ENCODE measurements at places on chromosomes 4 and X.

GRCh38 chr4:83112678-83113428 is 1.7 kb downstream of the PLAC8 start:
- DNase-seq = no peak

- no peak for DNase-seq
Measured at GRCh38 chrX:8430444-8430843, 34.2 kb upstream of the VCX3B start.

DNA sequence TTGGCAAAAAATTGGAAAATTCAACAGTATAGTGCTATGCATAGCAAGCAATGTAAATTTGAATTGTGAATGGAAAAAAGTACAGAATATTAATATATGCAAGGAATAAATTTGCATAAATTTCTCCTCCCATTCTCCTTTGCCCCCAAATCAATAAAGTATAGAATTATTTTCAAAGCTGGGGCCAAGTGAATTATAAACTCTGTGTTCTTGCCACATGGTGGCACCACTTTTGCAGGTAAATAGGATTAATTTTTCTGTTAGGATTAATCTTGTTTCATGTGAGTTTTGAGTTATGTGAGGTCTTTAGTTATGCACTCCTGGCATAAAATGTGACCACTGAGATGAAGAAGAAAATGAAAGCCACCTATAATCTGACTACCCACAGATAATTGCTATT is 19.9 kb downstream of the COPS4 start:
- no peak for DNase-seq

DNA sequence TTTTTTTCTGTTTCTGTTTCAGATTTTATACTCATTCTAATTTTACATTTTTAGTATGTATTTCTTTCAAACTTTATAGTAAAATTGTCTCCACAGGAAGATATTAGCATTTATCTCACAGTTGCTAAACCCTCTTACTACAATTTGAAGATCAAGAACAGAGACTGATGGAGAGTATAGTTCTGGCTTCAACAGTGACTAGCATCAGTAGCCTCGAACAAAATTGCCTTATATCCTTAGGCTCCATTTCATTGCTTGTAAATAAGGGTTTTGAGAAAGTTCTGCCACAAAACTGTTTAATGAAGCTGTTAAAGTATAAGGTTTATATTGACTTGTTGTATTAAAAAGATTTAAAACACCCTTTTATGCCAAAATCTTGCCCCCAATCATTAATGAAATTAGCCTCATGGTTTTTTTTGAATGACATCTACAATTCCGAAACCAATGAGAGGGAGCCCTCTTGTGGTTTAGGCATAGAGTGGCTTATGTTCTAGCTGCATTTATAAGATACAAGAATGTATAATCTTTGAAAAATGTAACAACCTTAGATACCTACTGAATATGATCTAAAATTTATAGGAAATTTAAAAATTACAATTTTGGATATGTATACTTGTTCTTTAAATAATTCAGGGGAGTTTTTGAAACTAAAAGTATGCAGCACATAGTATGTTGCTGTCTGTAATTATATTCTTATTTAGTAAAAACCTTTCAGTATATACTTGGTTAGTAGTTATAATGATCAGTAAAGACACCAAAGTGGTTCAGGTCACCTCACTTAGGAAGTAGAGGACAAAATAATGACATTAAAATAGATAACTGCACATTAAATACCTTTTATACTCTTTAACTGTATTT is 109.8 kb upstream of the HPGD start:
- DNase-seq = no peak

DNA sequence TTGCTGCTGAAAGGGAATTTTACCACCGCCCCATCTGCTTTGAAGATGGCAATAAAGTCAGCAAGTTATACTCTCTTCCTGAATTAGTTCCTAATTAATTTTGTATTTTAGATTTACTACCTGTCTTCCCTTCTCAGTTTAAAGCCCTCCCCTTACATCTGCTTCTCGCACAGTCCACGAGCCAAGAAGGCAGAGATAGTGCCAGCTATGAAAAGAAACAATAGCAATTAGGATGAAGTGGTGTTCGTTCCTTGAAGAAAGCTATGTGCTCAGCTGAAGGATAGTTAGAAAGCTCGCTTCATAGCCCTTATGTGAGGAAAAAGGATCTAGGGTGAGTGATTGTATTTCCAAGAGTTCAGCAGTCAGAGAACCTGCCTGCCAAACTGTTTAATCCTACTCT is 1678.8 kb upstream of the TENM3 start:
- no peak for DNase-seq

- no peak for DNase-seq
Measured at GRCh38 chr4:78362310-78362709, 189.3 kb upstream of the ANXA3 start.

- DNase-seq = no peak
Measured at GRCh38 chr4:123649250-123649644, 252.7 kb downstream of the SPRY1 start.

DNA sequence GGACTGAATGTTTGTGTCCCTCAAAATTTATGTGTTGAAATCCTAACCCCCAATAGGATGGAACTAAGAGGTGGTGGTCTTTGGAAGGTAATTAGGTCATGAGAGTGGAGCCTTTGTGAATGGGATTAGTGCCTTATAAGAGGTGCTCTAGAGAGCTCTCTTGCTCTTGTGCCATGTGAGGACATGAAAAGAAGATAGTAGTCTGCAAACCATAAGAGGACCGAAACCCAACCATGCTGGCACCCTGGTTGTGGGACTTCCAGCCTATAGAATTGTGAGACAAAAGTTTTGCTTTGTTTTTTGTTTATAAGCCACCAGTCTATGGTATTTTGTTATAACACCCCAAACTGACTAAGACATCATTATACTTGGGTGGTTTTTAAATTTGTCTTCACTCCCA is 417.1 kb downstream of the ANKRD50 start:
- DNase-seq = no peak

DNA sequence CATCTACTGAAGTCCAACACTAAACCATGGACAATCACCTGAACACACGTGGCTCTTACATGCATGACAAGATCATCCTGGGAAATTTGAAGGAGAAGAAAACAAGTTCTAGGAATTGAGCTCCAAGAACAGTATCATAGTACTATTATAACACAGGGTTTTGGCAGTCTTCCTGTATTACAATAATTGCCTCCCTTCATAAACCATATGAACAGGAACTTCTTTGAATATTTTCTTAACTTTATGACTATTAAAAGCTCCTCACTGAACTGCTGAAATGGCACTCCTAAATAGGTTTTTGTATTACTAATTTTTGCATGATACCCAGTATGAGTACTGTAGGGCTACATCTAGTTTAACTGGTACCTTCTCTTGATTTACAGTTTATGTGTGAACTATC is 130.0 kb downstream of the ZAR1 start:
- no peak for DNase-seq

- DNase-seq = no peak
Measured at GRCh38 chr4:110344165-110344564, 131.8 kb upstream of the ENPEP start.

- DNase-seq = no peak
Measured at GRCh38 chr4:1277667-1278665, 11.7 kb upstream of the MAEA start.

GRCh38 chr4:116361790-116362189 is 723.6 kb downstream of the TRAM1L1 start:
- DNase-seq = no peak

- DNase-seq = no peak
Measured at GRCh38 chr4:38223306-38223705, 263.1 kb downstream of the PTTG2 start.

GRCh38 chrX:106263817-106264216 is 95.7 kb downstream of the PWWP3B start:
- no peak for DNase-seq

DNA sequence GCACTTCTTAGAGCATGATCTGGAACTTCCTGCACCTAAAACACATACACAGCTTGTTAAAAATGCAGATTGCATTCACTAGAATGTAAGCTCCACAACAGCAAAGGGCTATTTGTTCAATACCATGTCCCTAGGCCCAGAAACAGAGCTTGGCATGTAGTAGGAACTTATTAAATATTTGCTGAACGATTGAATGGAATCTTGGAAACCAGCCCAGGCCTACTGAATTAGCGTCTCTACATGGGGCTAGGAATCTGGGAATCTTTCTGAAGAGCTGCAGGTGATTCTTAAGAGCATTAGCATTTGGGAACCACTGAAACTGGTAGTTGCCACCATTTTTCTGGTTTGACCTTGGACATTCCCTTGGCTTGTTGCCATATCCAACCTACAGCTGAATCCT is 234.1 kb downstream of the STIM2 start:
- DNase-seq = no peak

DNA sequence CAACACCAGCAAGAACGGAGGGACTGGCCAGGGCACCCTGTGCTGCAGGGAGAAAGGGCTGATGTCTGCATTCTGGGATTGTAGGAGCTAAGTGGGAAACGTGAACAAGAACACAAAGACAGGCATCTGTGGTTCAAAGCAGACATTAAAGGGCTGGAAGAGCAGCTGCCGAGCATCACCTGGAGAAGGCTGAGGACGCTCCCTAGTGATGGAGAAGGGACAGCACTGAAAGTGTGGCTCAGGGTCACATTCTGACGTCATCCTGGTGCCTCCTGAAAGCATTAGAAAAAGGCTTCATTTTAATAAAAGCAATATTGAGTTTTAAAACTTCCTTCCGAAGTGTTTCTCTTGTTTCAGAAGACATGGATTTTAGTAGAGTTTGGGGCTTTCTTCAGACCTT is 62.3 kb downstream of the CLDN22 start:
- DNase-seq = no peak

DNA sequence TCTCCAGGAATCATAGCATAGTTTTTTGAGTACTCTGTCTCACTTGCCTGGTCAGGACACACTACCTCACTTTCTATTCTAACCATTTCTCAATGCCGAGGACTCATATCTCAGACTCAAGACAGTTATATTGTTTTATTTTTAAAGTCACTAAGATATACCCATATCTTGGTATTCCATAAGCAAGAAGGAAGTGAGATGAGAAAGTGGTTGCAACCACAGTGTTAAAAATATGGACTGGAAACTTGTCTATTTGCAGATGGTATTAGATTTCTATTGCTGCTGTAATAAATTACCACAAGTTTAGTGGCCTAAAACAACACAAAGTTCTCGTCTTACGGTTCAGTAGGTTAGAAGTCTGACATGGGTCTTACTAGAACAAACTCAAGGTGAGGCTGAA is 344.8 kb upstream of the MAGEB2 start:
- no peak for DNase-seq

DNA sequence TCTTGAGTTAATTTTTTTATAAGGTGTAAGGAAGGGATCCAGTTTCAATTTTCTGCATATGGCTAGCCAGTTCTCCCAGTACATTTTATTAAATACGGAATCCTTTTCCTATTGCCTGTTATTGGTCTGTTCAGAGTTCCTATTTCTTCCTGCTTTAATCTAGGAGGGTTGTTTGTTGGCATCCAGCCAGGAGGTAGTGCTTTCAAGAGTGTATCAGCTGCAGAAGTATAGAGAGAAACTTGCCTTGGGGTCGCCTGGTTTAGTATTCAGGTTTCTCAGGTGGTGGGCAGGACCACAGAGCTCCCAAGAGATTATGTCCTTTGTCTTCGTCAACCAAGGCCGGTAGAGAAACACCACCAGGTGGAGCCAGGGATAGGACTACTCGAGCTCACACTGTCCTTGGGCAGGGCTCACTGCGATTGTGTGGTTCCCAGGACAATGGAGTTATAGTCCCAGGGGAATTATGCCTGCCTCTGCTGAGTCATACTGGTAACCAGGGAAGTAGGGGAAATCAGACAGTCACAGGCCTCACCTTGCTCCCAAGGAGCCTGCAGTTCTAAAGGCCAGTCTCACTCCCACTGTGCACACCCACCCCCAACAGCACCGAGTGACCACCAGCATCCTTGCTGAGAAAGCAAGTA is 168.1 kb downstream of the VSIG4 start:
- DNase-seq = no peak

GRCh38 chr4:81684352-81684751 is 212.6 kb upstream of the RASGEF1B start:
- no peak for DNase-seq

GRCh38 chr4:55312489-55313101 is 33.4 kb upstream of the SRD5A3 start:
- no peak for DNase-seq

DNA sequence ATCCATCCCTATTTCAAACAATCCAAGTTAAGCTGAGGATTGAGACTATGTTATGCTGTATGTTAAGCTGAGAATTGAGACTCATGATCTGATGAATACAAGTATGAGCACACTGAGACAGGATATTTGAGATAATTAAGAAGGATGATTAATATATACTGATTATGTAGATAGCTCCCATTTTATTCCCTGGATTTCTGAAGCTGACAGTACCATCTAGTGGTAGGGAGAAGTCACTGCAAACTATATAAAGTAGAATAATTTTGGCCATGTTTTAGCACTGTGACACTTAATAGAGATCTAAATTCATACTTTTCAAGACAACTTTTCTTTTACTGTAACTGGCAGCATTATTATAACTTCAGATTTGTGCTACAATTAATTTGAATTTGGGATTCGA is 63.8 kb upstream of the HPRT1 start:
- DNase-seq = no peak

DNA sequence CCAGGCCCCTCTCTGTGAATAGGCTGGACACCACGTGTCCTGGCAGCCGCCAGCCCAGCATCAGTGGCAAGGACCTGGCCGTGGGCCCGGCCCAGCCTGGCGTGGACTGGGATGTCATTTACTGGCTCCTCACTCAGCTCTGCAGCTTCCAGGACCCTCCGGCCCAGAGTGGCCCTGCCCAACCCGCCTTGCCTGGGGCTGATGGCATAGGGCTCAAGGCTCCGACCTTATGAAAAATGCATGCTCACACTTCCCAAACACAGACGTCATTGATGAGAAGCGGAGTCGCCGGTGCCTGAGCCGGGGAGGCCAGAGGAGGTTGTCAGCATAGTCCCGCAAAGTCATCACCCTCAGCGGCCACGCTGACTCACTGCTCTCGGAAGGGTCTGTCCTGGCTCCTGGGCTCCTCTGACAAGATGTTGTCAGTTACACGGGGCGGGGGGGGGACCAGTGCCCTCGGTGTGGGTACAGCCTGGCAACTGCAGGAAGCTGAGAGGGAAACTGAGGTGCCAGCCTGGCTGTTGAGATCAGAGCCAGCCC is 14.3 kb downstream of the CFAP99 start:
- DNase-seq = no peak

GRCh38 chr4:113604955-113605354 is 156.6 kb downstream of the CAMK2D start:
- DNase-seq = no peak

DNA sequence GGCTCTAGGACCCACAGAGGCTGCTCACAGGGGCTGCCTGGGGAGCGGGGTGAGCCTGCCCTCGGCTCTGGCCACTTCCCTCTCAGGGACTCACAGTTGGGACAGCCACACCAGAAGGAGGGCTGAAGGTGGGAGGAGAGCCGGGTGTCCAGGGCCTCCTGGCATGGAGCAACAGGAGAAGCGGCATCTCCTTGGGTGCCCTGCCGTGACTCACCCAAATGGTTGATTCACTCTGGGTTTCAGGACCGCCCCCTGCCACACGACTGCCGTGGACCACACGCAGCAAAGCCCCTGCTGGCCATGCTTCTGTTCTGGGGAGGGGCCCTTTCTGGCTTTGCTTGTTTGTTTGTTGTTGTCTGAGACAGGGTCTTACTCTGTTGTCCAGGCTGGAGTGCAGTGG is 86.0 kb upstream of the AFAP1 start:
- no peak for DNase-seq
